Activated naive CD4-positive, alpha-beta T cell (primary cell): ENCODE measurements at places on chromosomes 1 and 21.

GRCh38 chr21:32702702-32703101, 25.1 kb downstream of the SYNJ1 start:
- no peak for DNase-seq

GRCh38 chr21:17976139-17976538, 157.0 kb upstream of the C21orf91 start:
- DNase-seq = no peak

GRCh38 chr21:29193072-29193471, 62.6 kb downstream of the MAP3K7CL start:
- no peak for DNase-seq

- DNase-seq = no peak
These were observed at the start of gene COL16A1 for GRCh38 chr1:31703431-31704270. TSS of gene COL16A1 (minus strand) at chr1:31704017. CDS start at chr1:31702193, 1,824 bp downstream.

GRCh38 chr1:198641501-198641900, 2.7 kb downstream of the PTPRC start:
- no peak for DNase-seq

DNA sequence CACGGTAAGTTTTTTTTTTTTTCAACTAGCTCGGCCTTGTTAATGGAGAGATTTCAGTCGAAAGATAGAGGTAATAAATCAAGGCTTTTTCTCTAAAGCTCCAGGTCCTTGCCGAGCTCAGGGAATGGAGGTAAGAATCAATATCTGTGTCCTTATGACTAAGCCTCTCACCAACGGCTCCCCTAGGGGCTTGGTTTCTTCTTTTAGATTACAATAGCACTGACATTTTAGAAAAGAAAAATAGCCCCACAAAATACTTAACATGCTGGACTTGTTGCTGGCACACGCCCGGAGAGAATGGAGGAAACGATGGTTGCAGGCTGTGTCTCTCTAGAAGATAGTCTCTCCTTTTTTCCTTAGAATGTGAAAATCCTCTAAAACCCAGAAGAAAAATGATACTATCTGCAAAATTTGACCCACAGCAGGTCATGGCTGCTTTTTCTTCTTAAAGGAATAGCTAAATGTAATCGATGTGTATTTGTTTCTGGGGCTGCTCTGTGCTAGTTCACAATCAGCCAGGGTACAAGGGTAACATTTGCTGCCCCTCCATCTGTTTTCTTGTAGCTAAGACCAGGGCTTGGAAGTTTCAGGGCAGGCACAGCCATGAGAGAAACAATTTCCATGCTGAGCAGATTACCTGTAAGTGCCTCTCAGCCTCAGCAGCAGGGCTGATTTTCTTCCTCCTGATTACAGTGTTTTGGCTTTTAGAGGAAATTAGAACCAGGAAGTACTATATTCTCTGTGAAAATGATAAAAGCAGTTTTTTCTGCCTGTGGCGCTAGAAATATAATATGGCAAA, 86.2 kb upstream of the GNG12 start:
- DNase-seq = no peak

GRCh38 chr21:34012640-34013039, 60.7 kb upstream of the MRPS6 start:
- DNase-seq = no peak

DNA sequence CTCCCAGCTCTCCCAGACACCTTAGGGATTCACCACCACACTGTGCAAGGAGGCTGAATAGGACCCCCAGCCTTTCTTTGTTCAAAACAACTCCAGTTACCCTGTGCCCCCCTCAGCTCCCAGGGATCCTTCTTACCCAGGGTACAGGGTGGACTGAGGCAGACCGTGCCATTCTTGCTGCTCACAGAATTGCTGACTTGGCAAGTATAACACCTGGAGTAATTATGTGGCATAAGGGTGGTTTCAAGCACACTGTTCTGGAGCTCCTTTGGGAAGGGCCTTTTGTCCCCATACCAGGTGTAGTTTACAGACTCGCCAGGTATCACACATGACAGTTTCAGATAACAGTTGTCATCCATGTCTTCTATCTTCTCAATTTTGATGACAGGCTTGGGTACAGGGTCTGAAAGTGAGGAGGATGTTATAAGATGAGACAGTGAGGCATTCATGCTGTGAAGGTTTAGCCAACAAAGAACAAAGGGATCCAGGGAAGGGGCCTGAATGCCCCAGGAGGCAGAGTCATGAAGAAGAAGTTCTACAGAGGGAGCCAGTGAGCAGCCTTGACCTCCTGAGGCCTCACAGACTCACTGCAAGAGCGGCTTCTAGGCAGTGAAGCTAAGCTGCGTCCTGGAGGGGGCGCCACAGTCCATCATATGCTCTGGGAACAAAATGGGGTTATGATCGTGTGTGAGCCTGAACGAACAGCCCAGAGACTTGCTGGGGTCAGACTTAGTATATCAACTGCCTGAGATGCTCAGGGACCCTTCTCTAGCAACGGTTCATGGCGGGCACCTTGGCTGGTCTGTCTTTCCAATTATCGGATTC, 30.3 kb downstream of the CD48 start:
- peak; percentile 79 for DNase-seq

- DNase-seq = no peak
These were observed 35.8 kb upstream of the HIVEP3 start for GRCh38 chr1:41954533-41954944.

DNA sequence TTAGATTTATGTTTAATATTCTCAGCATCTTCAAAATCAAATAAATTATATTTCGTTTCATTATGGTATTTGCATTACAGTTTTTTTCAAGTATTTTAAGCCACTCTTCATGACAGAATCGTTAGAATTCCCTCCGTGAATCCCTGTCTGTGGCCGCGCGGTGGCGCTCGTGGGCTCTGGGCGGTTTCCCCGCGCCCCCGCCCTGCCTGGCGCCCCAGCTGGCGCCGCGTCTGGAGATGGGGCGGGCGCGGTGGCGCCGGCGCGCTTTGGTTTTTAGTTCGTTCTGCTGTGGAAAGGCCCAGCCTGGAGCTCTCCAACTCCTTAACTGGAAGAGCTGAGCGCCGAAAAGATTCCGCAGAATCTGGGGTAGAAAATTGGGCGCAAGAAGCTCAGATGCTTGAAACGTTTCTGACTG, 25.7 kb downstream of the PRMT2 start:
- peak; percentile 56 for DNase-seq

- DNase-seq = no peak
These were observed 75.1 kb upstream of the SIPA1L2 start for GRCh38 chr1:232704694-232705680.

DNA sequence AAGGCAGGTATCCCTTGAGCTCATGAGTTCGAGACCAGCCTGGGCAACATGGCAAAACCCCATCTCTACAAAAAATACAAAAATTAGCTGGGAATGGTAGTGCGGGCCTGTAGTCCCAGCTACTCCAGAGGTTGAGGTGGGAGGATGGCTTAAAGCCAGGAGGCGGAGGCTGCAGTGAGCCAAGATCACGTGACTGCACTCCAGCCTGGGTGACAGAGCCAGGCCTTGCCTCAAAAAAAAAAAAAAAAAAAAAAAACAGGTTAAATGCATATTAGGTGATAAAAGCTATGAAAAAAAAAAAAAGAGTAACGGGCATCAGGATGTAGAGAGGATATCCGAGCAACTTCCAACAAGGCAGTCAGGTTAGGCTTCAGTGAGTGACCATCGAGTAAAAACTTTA, 2.8 kb upstream of the SRRM1 start:
- no peak for DNase-seq

- no peak for DNase-seq
These were observed 51.1 kb downstream of the HSF2BP start for GRCh38 chr21:43608225-43608624.

DNA sequence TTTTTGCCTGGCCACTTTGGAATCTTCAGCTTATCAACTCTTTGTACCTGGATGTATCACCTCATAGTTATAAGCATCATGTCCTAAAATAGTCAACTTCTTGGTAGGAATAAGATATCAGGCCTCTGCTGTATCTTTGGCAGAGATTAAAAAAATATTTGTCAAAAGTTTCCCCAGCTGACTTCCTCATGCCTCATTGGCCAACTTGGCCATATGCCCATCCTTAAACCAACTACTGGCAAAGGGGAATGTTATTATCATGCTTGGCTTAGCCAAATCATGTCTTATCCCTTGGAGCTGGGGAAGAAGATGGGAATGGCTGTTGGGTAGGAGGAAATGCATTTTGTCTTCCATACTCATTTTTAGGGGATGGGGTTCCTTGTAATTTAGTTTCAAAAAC, 23.4 kb downstream of the NFASC start:
- no peak for DNase-seq

DNA sequence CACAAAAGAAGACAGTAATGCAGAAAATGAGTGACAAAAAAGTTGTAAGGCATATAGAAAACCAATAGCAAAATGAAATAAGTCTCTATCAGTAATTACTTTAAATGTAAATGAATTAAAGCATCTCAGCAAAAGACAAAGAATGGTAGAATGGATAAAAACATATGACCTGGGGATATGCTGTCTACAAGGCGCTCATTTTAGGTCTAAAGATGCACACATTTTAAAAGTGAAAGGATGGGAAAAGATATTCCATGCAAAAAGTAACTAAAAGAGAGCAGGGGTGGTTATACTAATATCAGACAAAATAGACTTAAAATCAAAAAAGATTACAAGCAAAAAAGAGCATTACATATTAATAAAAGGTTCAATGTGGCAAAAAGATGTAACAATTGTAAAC, 41.2 kb downstream of the SPATA6 start:
- DNase-seq = no peak

- DNase-seq = no peak
These were observed 72.1 kb downstream of the LMX1A start for GRCh38 chr1:165284454-165284853.

- DNase-seq = no peak
These were observed 113.4 kb downstream of the TRIM33 start for GRCh38 chr1:114397601-114398000.

- no peak for DNase-seq
These were observed 123.2 kb downstream of the LHX8 start for GRCh38 chr1:75257424-75257823.
